ENCODE measurements at places on chromosomes 5 and 9.

DNA sequence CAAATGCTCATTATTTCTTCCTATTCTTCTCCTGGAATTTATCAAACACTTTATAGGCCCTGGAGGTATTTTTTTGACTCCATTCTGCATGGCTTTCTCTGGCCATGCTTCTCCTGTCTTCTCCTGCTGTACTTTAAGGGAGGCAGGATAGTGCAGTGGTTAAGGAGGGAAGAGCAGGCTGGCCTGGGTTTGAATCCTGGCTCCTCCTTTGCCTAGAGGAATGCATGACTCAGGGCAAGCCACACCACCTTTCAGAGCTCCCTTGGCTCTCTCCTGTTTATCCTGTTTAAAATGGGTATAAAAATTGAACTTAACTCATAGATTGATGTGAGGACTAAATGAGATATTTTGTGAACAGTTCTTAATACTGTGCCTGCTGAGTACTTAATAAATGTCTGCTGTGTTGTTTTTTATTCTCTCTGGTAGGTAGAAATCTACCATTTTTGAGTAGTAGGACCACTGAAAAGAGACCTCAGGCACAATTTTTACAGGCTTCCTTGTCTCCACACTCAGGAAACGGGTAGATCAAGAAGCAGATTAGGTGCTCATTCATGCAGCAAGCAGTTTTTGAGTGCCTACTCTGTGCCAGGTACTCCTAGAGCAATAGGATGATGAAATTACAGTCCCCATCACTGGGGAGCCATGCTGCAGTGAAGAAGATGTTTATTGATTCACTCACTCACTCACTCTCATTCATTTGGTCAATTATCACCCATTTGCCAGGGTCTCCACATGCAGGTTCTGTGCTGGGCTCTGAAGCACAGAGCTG lies 32.7 kb upstream of the ARAP3 start:
- no peak for DNase-seq

GRCh38 chr9:75544815-75545214 lies 345.7 kb upstream of the PCSK5 start:
- no peak for DNase-seq

- no peak for DNase-seq
These were observed 13.1 kb downstream of the GPRIN1 start for GRCh38 chr5:176596689-176597416.

DNA sequence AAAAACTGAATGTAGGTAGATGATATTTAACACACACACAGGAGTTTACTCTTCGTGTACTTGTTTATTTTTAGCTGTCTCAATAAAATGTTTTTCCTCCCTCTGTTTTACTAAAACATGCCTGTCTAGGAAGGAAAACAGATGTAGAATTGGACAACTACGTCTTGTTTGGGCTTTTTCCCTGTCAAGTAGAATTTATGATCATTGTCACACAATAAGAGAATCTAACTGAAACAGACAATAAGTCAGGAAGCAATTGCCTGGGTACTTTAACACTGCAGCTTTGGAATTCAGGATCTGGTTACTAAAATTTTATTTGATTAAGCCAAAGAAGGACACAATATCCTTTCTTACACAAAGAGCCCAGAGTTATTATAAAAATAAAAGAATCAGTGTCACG lies 164.2 kb downstream of the ZDHHC21 start:
- no peak for DNase-seq

GRCh38 chr5:10555277-10555684 lies 8.6 kb upstream of the ANKRD33B start:
- peak; percentile 85 for DNase-seq

DNA sequence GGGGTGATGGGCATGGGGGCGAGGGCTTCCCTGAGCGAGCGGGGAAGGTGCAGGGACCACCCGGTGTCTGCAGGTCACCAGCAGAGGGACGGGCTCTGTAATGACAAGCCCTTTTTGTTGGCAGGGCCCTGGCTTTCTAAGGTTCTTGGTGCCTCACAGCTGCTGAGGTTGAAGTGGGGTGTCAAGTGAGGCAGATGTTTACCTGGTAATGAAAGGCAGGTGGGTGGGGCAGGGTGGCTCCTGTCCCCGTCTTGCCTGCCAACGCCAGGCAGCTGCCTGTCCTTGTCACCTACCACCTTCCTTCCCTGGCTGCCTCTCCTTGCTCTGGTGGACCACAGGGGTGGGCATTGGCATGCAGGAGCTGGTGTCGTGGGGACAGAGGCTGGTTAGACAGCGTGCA lies 41.0 kb upstream of the SEMA4D start:
- DNase-seq: no peak

- peak; percentile 64 for DNase-seq
These were observed 144.9 kb downstream of the MYO10 start for GRCh38 chr5:16791036-16791705.

GRCh38 chr9:87886933-87887505 lies 4.3 kb downstream of the SPATA31E1 start:
- DNase-seq: no peak

GRCh38 chr5:146794326-146795029 lies 84.1 kb downstream of the PPP2R2B start:
- DNase-seq: no peak

DNA sequence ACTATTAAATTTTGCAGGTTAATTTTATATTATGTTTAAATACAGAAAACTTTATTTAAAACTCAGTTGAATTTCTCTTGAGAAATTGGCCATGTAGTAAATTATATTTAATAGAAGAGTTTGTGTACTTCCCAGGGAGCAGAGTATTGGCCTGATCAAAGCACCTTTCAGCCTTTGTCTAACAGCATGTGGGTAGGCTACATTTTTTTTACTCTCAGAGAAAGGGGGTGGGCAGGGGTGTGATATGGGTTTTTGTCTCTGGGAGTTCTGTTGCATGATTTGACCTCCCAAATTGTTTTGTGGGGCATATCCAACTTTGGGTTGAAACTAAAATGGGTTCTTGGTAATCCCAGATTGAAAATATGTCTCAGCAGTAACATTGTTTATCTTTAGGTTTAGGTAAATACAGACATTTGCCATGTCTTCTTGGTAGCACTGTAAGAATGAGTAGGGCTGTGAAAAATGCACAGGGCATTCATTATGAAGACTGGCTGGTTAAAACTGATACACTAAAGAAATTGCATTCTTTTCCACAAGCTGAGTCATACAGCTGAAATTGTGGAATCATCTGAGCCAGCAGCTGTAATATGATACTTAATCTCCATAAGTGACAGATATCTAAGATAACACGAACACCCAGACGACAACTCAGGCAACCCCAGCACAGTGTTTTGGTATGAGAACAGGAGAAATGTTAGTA lies 75.4 kb upstream of the CDKN2B start:
- no peak for DNase-seq

- no peak for DNase-seq
These were observed 52.1 kb upstream of the RGMB start for GRCh38 chr5:98721231-98721928.
